Endothelial cell (in vitro differentiated cells): ENCODE measurements at places on chromosomes 7 and 10. TPM values are rescaled to one million over a fixed set of nuclear protein-coding genes. Genes with fewer than 3 reads are reported as not detected.

The CSTF2T gene
- total RNA-seq: 36.3 TPM

The POU6F2 gene
- 1.1 TPM for total RNA-seq

The SPDYE9 gene
- 0.13 TPM for total RNA-seq

The EMX2 gene
- total RNA-seq: not detected

The ZNF438 gene
- 4.3 TPM for total RNA-seq

The GJC3 gene
- total RNA-seq: 1.8 TPM

The PRPS1L1 gene
- total RNA-seq: not detected

The UROS gene
- total RNA-seq: 61.5 TPM

The NPC1L1 gene
- not detected for total RNA-seq
